ENCODE measurements at places on chromosomes 1 and 21.
A peak's percentile ranks its signal among the peaks of the same experiment; 100 is the strongest.

- DNase-seq: peak; percentile 17
Observed at GRCh38 chr1:22888320-22889075, 84.2 kb downstream of the LACTBL1 start.

DNA sequence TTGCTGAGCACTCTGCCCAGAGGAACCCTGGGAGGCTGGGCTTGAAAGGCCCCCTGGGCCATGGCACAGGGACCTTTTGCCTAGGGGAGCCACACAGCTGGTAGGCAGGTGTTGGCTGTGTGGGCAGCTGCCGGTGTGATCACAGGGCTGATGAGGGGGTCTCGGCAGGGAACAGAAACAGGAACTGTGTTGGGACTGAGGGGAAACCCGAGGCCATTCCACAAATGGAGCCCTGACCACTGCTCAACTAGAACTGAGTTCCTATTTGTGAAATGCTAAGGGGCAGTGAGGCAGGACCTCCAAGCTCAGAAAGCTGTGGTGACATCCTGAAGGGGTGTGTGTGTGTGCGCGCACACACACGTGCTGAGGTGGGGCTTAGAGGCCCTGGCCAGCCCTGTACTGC is 6.4 kb upstream of the THEM5 start:
- no peak for DNase-seq

GRCh38 chr21:38479641-38480525 is 18.4 kb downstream of the ERG start:
- DNase-seq: no peak

DNA sequence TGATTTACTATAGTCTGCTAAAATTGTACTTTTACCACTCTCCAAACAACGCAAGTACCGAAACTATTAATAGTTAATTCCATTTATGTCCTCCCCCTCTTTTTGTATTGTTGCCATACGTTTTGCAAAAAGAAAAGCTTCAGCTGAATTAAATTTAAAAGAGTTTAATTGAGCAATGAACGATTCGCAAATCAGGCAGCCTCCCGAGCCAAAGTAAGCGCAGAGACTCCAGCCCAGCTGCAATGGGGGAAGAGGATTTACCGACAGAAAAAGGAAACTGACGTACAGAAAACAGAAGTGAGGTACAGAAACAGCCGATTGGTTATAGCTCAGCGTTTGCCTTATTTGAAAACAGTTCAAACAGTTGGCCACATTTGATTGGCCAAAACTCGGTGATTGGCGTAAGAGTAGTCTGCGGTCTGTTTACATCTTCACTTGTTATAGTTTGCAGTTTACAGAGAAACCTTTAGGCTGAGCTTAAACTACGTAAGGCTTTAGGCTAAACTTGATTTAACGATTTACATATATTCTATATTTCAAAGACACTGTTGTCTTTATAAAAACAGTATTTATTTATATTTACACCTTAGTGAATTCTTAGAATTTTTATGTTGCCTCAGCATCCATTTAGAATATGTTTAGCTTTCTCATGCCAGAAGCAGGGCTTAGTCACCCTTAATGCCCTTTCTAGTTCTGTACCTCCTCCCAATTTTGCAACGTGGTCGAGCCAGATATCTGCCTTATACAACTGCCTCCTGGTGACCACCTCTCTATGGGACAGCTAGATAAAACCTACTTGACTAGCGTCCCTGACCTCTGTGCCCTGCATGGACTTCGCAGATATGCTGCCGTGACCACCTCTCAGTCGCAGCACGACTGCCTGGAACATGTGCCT is 23.8 kb downstream of the CR1 start:
- no peak for DNase-seq

GRCh38 chr21:38804030-38804788 is 1.5 kb upstream of the ETS2 start:
- DNase-seq: no peak

- no peak for DNase-seq
Observed at GRCh38 chr1:169100208-169100607, 6.3 kb upstream of the ATP1B1 start.

GRCh38 chr1:167973832-167974231 is 37.0 kb upstream of the MPC2 start:
- peak; percentile 45 for DNase-seq

DNA sequence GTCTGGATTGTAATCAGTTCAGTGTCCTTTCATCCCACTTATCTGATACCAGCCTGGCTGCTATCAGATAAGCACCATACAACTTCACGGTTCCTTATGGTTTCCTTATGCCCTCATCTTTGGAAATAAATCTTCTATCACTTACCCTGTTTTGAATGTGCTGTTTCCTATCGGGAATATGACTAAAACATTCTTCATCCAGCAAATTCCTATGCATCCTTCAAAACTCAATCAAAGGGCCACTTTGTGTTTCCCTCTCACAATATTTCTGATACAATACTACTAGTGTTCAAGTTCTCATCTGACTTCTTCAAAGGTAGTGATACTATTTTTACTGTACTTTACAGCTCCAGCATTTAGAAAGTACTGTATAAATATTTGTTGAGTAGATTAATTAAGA is 513.2 kb downstream of the OMA1 start:
- no peak for DNase-seq

GRCh38 chr1:156751451-156751756 is at the start of gene HDGF:
Gene HDGF, minus strand, starts transcription at chr1:156751675. Its CDS starts 246 bp downstream, at chr1:156751429.
- no peak for DNase-seq

DNA sequence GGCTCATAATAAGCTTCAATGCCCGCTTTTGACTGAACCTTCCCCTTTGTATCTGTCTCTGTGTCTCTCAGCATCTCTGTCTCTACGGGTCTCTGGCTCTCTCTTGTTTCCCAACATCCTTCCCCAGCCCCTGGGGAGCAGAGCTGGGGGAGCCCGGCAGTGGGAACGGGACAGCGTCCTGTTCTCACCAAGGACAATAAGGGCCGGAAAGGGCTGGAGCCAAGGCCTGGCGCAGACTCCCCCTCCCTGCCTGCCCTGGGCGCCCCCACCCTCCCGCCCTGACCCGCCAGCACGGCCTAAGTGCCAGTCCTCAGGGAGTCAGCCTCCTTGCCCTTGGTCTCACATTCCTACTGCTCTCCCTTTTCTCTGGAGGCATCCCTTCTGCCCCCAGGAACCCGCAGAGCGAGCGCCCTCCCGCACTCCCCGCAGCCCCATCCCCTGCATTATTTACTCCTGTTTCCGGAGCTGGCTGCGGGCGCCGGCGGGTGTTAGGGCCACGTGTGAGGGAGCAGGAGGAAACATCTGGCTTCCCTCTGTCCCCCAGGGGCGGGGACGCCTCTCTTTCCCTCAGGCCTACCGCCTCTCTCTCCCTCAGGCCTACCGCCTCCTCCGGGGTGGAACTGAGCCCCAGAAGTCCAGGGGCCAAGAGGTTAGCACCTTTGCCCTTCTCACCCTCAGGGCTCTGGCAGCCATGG is 6.5 kb downstream of the KRTCAP2 start:
- DNase-seq: peak; percentile 56

DNA sequence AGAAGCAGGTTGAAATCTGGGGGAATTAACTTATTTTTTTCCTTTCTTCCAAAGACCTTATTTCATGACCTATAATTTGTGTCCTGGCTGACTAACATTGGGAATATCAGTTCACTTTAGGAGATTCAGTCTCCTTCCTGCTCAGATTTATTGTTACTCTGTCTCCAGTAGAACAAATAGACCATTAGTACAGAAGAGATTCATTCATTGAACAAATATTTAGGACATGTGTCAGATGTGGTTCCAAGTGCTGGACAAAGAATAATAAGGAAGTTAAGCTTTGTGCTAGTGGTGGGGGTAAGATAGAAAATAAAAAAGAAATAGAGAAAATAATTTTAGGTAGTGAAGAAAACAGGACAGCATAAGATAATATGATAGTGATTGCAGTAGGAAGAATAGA is 20.3 kb downstream of the ZMYM4 start:
- peak; percentile 73 for DNase-seq

DNA sequence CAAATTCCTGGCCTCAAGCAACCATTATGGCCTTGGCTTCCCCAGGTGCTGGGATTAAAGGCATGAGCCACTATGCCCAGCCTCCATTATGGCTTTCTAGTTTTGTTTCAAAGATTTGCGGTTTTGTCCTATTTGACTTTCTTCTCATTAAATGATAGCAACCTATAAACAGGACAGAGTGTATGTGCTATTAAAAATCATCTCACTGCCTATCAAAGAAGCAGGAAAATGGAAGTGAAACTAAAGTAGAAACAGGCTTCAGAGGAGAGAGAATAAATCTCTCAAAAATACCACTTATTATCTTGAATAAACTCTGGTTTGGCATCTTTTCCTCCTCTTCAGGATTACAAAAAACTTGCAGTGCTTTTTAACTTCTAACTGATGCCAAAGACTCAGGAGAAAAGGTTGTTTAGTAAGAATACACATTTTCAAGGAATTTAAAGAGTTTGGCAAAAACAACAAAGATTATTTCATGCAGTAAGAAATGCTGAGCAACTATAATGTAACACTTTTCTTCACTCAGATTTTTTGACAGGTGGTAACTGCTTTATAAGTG is 28.7 kb downstream of the ACBD3 start:
- peak; percentile 37 for DNase-seq

DNA sequence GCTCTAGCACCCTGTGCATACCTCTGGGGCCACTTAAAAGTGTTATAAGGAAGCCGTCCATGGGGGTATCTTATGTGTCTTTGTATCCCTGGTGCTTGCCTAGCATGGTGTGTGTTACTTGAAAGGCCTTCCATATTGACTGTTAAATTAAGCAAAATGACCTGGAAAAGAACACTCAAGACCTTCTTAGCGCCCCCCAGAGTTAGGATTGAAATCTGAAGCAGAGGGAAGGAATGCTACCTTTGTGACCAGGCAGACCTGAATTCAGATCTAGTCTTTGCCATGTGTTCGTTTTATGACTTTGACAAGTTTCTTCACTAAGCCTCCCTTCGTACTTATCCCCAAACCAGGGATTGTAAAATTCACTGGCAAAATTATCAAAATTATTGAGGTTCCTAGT is 59.9 kb downstream of the SLC22A15 start:
- DNase-seq: no peak

GRCh38 chr1:202807926-202808757 is at the start of gene KDM5B:
Gene KDM5B, minus strand, starts transcription at chr1:202808421. Its CDS starts 116 bp downstream, at chr1:202808305.
- DNase-seq: peak; percentile 91

DNA sequence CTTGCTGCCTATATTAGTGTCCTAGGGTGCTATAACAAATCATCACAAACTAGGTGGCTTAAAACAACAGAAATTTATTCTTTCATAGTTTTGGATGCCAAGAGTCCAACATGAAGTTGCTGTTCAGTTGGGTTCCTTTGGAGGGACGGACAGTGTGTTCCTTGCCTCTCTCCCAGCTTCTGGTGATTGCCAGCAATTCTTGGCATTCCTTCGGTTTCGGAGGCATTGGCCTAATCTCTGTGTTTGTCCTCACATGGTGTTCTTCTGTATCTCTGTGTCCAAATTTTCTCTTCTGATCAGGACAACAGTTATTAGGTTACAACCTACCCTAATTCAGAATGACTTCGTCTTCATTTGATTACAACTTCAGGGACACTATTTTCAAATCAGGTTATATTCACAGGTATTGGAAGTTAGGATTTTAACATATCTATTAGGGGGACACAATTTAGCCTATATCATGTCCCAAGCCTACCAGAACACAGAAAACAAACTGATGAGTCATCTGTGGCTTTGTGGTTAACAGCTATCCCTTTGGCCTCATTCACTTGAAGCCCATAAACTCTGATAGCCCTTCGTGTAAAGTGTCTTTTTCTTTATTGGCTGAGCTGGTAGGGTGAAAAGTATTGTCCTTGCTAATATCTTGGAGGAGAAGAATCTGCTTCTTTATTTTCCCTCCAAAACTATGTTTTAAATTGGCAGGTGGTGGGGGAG is 83.2 kb upstream of the PAPPA2 start:
- DNase-seq: no peak

DNA sequence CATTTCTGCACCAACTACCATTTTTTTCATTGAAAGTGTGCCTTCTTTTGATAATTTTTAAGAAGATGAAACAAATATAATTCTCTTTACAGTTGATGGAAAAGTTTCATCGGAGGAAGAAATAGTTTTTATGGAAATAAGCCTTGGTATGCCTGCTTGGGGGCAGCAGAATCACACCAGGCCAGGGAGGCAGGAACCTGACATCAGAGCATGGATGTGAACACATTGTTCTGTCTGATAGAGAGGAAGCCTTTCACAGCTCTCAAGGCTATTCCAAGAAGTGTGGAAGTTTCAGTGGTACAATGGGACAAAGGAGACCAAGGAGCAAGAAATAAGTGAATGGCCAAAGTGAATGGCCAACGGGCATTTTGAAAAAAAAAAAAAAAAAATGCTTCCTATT is 162.2 kb upstream of the KCNK2 start:
- DNase-seq: no peak

DNA sequence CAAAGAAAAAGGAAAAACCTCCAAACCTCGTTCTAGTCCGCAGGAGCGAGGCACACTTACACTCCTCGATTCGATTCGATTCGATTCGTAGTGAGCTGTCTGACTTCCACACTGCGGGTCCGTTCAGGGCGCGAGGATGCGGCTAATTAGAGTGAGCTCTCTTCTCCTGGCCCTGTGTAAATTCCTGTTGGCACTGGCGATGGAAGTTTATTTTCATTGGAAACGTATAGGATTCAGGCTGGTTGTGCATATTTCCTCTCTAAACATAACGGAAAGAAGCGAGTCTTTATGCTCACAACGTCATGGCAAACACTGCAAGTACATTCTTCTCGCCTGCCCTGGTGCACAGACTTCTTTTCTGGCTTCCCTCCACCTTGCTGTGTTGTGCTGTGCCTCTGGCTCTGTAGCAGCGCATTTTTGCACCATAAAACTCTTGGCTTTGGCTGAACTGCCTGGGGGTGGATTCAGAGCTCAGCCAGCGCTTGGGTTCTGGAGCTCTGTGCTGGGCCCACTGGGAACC is 2.7 kb downstream of the HUNK start:
- DNase-seq: no peak

GRCh38 chr1:29956349-29957030 is 720.2 kb downstream of the PTPRU start:
- no peak for DNase-seq

DNA sequence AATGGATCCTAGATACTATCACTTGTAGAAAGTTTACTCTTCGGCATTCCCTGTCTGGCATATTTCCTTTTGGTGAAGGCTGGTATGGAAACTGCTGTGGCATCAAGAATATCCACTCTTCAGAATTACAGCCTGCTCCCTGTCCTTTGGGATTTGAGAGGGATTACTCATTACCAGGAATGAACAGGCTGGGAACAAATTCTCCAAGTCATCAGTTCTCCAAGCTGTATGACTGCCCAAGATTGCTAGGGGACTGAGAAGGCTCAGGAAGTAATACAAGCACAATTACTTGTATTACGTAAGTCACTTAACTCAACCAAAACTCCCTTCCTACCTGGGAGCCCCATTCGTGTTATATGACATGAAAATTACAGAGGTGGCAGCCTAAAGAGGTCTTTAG is 49.6 kb downstream of the CD58 start:
- DNase-seq: peak; percentile 81

- no peak for DNase-seq
Observed at GRCh38 chr1:192564099-192564498, 11.5 kb upstream of the RGS1 start.

- DNase-seq: no peak
Observed at GRCh38 chr1:163427279-163427678, 105.5 kb downstream of the NUF2 start.

GRCh38 chr1:111417755-111418154 is 9.8 kb downstream of the OVGP1 start:
- DNase-seq: no peak

GRCh38 chr1:219171192-219171935 is 2.3 kb upstream of the LYPLAL1 start:
- DNase-seq: peak; percentile 54

- DNase-seq: peak; percentile 78
Observed at GRCh38 chr1:157963713-157964112, 29.7 kb upstream of the KIRREL1 start.

Measured in cardiac fibroblast (primary cell).